Cardiac muscle cell (in vitro differentiated cells and primary cell): ENCODE measurements at places on chromosomes 16 and 17.

DNA sequence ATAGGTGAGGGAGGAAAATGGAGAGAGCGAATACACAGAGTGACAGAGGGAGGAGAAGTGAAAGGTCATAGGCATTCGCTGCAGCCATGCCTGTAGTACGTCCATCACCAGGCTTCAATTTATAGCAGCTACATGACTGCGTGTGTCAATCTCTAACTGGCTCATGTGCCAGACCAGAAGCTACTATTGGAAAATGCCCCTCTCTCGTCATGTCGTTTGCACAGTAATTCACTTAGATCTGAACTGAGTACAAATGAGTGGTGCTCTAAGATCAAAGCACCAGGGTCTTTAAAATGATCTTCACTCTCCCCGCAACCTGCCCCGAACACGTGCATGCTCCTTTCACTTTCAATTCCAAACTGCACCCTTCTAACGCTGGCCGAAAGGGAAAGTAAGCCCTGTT is 51.3 kb downstream of the ADCY9 start:
- no peaks in the 10 kb centered on the region for H3K27me3 ChIP-seq
- H3K36me3 ChIP-seq: no peaks in the 10 kb centered on the region
- DNase-seq: no peak
- H3K4me1 ChIP-seq: peaks cover 5% of the 10 kb centered on the region

- peaks cover 43% of the 10 kb centered on the region for H3K4me1 ChIP-seq
- DNase-seq: no peak
- H3K36me3 ChIP-seq: no peaks in the 10 kb centered on the region
Measured at GRCh38 chr16:72844225-72844920, 203.6 kb downstream of the ZFHX3 start.

DNA sequence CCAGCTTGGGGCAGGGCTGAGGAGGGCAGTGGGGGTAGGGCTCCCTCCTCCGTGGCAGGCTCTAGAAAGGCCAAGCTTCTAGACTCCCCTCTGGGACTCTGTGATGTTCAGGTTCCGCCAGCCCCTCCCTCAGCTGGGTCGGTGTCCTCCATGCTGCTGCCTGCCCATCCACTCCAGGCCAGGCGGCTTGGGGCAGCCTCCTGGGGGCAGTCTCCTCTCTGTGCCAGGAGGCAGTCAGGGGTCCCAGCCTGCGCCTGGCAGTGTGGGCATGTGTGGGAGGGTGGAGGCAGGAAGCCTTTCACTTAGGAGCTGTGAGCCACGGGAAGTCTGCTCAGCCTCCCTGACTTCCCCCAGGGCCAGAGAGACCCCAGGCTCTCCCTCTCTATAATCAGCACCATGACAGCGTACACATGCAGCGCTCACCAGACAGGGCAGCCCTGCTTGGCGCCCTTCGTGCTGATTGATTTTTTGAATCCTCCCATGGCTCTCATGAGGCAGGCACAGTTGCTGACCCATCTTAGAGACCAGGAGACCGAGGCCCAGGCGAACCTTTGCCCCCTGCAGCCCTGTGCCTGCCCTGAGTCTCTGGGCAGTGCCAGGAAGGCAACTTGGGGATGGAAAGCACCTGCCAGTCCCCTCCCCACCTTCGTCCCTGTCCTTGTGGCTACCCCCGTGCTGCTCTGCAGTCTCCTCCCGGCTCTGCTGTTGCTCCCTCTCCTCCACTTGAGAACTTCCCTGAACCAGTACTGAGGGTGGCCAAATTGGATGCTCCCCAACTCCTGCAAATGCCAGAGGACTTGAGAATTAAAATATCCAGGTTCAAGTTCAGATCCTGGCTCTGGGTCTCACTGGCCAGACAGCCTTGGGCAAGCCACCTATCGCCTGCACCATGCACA is 234.7 kb upstream of the GSE1 start:
- H3K4me1 ChIP-seq: peaks cover 24% of the 10 kb centered on the region
- DNase-seq: no peak
- H3K36me3 ChIP-seq: no peaks in the 10 kb centered on the region
- peak overlapping the region; percentile 53 for H3K27ac ChIP-seq

GRCh38 chr16:70520612-70521297 is 2.6 kb downstream of the COG4 start:
- peak; percentile 78 for DNase-seq
- no peaks in the 10 kb centered on the region for H3K27me3 ChIP-seq
- peaks cover 12% of the 10 kb centered on the region for H3K4me1 ChIP-seq
- H3K4me3 ChIP-seq: no peak overlapping the region

GRCh38 chr17:1385861-1386260 is 14.2 kb downstream of the YWHAE start:
- no peak overlapping the region for H3K4me3 ChIP-seq
- H3K27ac ChIP-seq: peak overlapping the region; percentile 65
- DNase-seq: no peak
- peaks cover 31% of the 10 kb centered on the region for H3K4me1 ChIP-seq
- H3K27me3 ChIP-seq: no peaks in the 10 kb centered on the region

- H3K4me3 ChIP-seq: no peak overlapping the region
- H3K27ac ChIP-seq: no peak overlapping the region
Measured at GRCh38 chr16:27027971-27028370, 38.8 kb upstream of the C16orf82 start.

GRCh38 chr16:13956635-13957196 is 36.8 kb downstream of the ERCC4 start:
- no peaks in the 10 kb centered on the region for H3K36me3 ChIP-seq
- no peak overlapping the region for H3K4me3 ChIP-seq

DNA sequence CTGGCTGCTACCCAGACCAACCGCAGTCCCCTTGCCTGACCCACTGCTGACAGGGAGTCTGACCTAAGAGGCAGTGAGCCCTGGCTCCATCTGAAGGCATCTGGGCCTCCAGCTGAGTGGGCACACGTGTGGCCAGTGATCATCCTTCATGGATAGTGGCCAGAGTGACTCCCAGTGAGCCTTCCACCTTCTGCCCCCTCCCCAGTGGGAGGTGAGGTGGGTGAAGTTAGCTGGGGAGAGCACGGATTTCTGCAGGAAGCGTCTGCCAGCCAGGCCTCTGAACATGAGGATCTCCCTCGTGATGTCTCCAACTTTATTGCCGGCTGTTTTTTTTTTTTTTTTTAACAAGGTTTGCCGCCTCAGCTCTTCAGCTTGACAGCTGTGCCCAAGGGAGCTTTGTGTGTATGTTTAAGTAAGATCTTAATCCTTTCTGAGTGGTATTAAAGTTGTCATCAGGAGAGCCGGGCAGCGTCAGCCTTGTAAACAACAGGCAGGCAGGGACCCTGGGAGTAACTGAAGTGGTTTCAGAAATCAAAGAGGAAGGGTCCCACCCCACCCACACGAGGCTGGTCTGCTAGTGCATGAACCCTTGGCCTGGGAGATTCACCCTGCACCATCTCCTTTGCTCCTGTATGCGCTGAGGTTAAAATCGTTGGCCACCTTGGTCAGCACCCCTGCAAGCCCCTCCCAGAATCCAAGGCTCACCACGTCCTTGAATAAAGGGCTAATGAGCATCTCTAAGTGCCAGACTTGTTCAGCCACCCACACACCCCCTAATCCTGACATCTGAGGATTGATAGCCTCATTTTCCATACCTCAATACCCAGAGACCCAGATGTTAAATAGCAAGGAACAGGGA is 33.3 kb downstream of the RHBDL3 start:
- no peaks in the 10 kb centered on the region for H3K36me3 ChIP-seq
- DNase-seq: no peak
- peaks cover 6% of the 10 kb centered on the region for H3K4me1 ChIP-seq
- H3K4me3 ChIP-seq: no peak overlapping the region
- H3K27me3 ChIP-seq: no peaks in the 10 kb centered on the region

DNA sequence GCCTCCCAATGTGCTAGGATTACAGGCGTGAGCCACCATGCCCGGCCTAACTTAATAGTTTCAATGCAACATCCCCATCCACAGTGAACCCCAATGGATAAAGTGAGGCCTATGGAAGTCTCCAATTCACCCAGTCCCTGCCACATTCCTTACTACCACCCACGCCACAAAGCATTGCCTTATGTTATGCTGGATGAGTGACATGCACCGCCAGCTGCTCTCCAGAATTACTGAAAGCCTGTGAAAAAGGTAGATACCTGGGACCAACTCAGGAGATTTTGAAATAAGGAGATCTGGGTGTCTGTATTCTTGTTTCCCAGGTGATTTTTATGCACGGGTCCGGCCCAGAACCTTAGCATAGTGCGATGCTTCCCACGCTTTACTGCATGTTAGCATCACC is 16.9 kb upstream of the GAS7 start:
- no peaks in the 10 kb centered on the region for H3K4me1 ChIP-seq
- DNase-seq: no peak
- H3K36me3 ChIP-seq: no peaks in the 10 kb centered on the region
- no peaks in the 10 kb centered on the region for H3K27me3 ChIP-seq
- no peak overlapping the region for H3K27ac ChIP-seq
- H3K4me3 ChIP-seq: no peak overlapping the region

GRCh38 chr17:39196808-39197291 is 619 bp downstream of the CACNB1 start:
- H3K4me1 ChIP-seq: peaks cover 38% of the 10 kb centered on the region
- DNase-seq: no peak
- peak overlapping the region; percentile 54 for H3K4me3 ChIP-seq
- no peak overlapping the region for H3K27ac ChIP-seq

DNA sequence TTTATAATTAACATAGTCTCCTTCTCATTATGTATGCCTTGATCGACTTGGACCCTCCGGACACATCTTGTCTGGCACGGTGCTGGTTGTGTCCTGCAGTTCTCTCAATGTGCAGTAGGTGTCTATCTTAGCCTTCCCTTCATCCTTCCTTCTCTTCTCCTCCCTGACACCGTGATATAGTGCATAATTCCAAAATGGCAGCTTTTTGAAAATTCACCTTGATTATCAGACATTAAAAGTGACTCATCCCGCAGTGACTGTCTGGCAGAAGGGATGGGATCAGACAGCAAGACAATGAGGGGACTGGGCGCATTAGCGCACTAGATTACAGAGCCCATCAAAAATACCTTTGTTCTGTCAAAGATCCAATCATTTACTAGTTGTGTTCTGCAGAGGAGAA is 70.0 kb upstream of the PMFBP1 start:
- H3K4me1 ChIP-seq: no peaks in the 10 kb centered on the region
- H3K27me3 ChIP-seq: no peaks in the 10 kb centered on the region
- no peak overlapping the region for H3K27ac ChIP-seq
- peak; percentile 45 for DNase-seq
- H3K36me3 ChIP-seq: no peaks in the 10 kb centered on the region
- no peak overlapping the region for H3K4me3 ChIP-seq

GRCh38 chr17:63809970-63810369 is 17.3 kb upstream of the PSMC5 start:
- H3K27me3 ChIP-seq: no peaks in the 10 kb centered on the region
- no peak overlapping the region for H3K27ac ChIP-seq
- H3K4me1 ChIP-seq: no peaks in the 10 kb centered on the region

DNA sequence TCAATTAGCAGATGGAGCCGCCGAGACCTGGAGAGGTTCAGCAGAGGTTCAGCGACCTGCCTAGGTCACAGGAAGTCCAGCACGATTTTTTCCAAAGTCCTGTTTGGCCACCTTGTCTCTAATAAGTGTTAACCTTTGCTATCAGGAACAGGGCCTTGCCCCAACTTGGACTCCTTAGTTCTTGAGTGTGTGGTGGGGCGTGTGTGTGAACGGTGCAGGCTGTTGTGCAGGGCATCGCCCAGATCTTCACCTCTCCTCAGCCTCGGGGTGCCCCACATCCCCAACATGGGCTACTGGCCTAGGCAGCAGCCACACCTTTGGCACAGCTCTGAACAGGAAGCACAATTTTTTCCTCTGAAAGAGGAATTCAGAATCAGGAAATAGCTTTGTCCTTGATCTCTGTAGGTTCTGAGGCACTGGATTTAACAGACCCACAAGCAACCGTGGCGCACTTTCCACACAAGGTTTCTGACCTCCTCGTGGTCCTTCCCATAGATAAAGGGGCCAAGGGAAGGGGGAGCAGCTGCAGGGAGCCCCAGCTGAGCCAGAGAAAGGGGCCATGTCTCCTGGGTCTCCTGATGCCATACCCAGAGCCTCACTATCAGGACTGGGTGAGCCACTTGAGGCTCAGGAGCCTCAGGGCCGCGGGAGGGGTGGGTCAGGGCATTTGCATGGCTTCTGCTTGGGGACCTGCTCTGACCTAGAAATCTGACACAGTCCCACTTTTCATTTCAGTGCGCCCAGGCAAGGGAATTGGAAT is 10.4 kb downstream of the MPRIP start:
- no peaks in the 10 kb centered on the region for H3K36me3 ChIP-seq
- DNase-seq: no peak
- H3K27ac ChIP-seq: peak overlapping the region; percentile 22
- H3K4me3 ChIP-seq: no peak overlapping the region

GRCh38 chr16:84266451-84266850 is 26.6 kb upstream of the KCNG4 start:
- no peak overlapping the region for H3K27ac ChIP-seq
- DNase-seq: peak; percentile 76
- peaks cover 8% of the 10 kb centered on the region for H3K4me1 ChIP-seq
- H3K27me3 ChIP-seq: no peaks in the 10 kb centered on the region
- no peaks in the 10 kb centered on the region for H3K36me3 ChIP-seq
